Breast epithelium (tissue), 4 donors: ENCODE measurements at places on chromosomes 3 and 15. TPM values are rescaled to one million over a fixed set of nuclear protein-coding genes. Genes with fewer than 3 reads are reported as not detected.
A peak's percentile ranks its signal among the peaks of the same experiment; 100 is the strongest.

- no peak overlapping the region for H3K4me3 ChIP-seq
- no peak overlapping the region for H3K27ac ChIP-seq
- DNase-seq: no peak
These were observed 981.8 kb upstream of the GBE1 start for GRCh38 chr3:82743196-82743595.

OIP5 gene
- total RNA-seq: 0.44 TPM

DNA sequence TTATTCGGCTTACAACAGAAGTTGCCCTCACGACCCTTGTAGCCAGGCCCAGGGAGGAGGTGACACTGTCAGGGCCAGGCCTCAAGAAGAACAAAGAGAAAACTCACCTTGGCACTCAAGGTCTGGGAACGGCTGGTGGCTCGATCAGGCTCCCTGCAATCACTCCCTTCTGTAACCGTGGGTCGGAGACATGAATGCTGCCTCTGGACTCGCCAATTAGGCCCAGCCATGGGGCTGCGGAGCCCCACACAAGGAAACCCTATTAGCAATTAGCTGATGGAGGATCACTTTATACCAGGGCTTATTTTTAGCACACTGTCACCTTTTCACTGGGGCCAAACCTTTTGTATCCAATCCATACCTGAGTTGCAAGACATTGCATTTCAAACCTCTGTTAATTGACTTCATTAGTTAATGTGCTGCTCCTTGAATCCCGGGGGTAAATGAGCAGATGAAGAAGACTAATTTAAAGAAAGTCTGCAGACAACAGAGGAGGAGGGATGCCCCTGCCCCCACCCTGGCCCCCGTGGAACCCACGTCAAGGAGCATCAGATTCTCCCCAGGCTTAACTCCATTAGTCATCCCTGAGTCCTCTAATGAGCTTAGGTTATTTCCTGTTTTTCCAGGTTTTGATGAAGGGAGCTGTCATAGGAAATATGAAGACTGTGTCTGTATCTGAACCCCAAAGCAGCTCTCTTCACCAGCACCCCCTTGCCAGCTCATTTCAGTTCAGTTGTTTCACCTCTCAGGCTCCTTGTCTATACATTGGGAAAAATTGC lies 255.3 kb downstream of the RORA start:
- no peak for DNase-seq
- no peaks in the 10 kb centered on the region for H3K36me3 ChIP-seq
- no peaks in the 10 kb centered on the region for H3K4me1 ChIP-seq
- H3K27me3 ChIP-seq: no peaks in the 10 kb centered on the region

DHX30 gene
- 68.1 TPM for total RNA-seq

DNA sequence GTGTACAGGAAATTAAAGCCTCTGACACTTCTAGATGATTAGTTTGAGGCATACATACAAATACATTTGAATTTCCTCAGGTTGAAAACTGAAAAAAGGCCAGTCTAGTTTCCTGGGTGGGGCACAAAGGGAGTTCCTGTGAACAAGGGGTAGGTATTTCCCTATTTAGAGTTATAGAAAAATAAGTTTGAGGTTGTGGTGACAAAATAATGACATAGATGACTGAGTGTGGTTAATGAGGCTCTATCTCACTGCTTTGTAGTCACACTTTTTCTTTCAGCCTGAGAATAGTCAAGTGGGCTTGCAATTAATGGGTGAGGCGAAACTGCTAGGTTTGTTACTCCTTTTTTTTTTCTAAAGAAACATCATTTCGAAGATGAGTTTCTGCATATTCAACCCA lies 4.3 kb downstream of the SLCO3A1 start:
- no peak for DNase-seq
- H3K4me1 ChIP-seq: peaks cover 3% of the 10 kb centered on the region
- H3K4me3 ChIP-seq: no peak overlapping the region
- H3K27ac ChIP-seq: no peak overlapping the region

DNA sequence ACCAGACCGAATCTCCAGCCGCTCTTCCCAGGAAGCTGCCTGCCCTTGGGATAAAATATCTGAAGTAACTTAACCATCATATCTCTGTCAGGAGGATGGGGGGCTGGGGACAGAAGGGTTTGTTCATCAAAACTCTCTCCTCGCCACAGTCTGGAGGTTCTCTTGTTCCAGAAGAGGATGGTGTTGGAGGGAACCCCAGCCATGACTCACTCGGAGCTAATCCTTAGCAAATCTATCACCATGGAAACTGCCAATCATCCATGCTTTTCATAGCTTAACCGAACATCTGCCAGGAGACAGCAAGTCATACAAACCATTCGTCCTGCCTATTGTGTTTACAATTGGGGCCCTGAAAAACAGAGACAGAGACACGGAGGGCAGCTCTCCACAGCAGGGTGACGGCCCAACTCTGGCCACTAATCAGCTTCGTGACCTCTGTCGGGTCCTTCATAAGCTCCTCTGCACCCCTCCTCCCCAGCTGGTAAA lies 73.8 kb upstream of the HEG1 start:
- no peaks in the 10 kb centered on the region for H3K4me1 ChIP-seq
- peak overlapping the region; percentile 89 for H3K27ac ChIP-seq
- H3K4me3 ChIP-seq: no peak overlapping the region
- no peak for DNase-seq
- no peaks in the 10 kb centered on the region for H3K36me3 ChIP-seq
- H3K27me3 ChIP-seq: no peaks in the 10 kb centered on the region

- H3K36me3 ChIP-seq: no peaks in the 10 kb centered on the region
- DNase-seq: no peak
- no peak overlapping the region for H3K4me3 ChIP-seq
- no peaks in the 10 kb centered on the region for H3K27me3 ChIP-seq
- no peaks in the 10 kb centered on the region for H3K4me1 ChIP-seq
These were observed 278.3 kb downstream of the LRTM1 start for GRCh38 chr3:54649551-54649950.

DNA sequence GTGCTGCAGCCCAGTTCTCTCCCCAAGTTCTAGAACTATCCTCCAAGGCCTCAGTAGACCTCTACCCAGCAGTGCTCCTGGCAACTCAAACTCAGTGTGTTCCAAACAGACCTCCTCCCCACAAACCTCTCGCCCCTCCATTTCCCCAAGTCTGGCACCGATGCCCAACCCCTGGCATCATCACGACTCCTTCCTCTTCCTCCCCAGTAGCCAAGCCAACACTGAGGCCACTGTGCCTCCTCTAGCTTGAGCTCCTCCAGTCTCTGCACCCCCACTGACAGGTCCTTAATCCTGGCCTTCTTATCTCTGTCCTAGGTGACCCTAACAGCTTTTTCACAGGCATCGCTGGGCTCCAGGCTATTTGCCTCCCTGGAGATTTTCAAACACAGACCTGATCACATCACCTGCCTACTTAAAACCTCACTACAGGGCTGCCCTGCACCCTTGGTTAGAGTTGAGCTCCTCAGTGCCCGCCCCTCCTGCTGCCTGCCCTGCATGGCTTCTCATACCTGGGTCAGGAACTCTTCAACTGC lies 6.8 kb downstream of the ARPIN start:
- no peaks in the 10 kb centered on the region for H3K36me3 ChIP-seq
- H3K4me3 ChIP-seq: no peak overlapping the region
- no peak for DNase-seq
- H3K4me1 ChIP-seq: no peaks in the 10 kb centered on the region
- no peak overlapping the region for H3K27ac ChIP-seq
- no peaks in the 10 kb centered on the region for H3K27me3 ChIP-seq

GRCh38 chr15:73240866-73241499 lies 127.8 kb downstream of the HCN4 start:
- H3K4me1 ChIP-seq: no peaks in the 10 kb centered on the region
- DNase-seq: peak; percentile 58
- H3K27me3 ChIP-seq: no peaks in the 10 kb centered on the region
- H3K36me3 ChIP-seq: no peaks in the 10 kb centered on the region

DLL4 gene
- total RNA-seq: 5.0 TPM

CACNA1D gene
- 32.1 TPM for total RNA-seq

SIDT1 gene
- 95.0 TPM for total RNA-seq

SLC24A1 gene
- total RNA-seq: 12.3 TPM

FRMD4B gene
- total RNA-seq: 49.5 TPM

GRCh38 chr3:35787936-35788335 lies 148.6 kb downstream of the ARPP21 start:
- no peaks in the 10 kb centered on the region for H3K27me3 ChIP-seq
- H3K4me1 ChIP-seq: no peaks in the 10 kb centered on the region
- H3K4me3 ChIP-seq: no peak overlapping the region

GRCh38 chr3:69197922-69198530 lies 75.6 kb upstream of the LMOD3 start:
- H3K4me1 ChIP-seq: no peaks in the 10 kb centered on the region
- no peaks in the 10 kb centered on the region for H3K36me3 ChIP-seq
- DNase-seq: no peak
- no peak overlapping the region for H3K27ac ChIP-seq
- no peaks in the 10 kb centered on the region for H3K27me3 ChIP-seq
- H3K4me3 ChIP-seq: no peak overlapping the region

DNA sequence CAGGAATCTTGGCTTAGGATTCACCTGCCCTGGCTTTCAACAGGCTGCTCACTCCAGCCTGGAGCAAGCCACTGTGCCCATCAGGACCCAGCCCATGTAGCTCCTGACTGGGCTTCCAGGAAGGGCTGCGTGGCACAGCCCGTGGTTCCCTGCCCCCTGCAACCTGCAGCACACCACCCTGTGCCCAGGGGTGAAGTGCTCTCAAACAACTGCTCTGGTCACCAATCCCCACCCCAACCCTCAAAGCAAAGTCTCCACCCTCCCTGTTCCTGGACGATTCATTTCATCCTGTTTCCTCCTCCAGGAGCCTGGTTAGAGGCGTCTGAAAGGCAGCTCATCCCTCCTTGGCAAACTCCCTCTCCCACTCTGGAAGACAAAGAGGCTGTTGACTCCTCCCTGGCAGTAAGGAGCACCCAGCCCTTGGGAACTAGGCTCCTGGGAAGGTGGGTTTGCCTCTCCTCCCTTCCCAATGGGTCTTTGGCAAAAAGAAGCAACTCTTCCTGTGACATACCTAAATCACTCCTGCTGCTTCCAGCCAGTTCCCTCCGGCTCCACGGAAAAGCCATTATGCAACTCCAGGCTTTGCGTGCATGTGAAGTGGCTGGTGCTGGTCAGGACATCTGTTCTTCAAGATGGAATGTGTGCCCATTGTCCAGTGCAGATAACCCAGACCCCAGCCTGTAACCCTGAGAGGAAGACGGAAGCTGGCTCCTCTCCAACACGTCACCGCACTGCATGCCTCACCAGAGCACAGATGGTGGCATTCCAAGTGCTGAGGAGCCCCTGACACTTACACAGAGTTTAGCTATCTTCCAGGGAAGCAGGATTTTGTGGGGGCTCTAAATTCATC lies 29.1 kb upstream of the VIPR1 start:
- H3K4me3 ChIP-seq: no peak overlapping the region
- no peaks in the 10 kb centered on the region for H3K36me3 ChIP-seq
- peak overlapping the region; percentile 89 for H3K27ac ChIP-seq

DNA sequence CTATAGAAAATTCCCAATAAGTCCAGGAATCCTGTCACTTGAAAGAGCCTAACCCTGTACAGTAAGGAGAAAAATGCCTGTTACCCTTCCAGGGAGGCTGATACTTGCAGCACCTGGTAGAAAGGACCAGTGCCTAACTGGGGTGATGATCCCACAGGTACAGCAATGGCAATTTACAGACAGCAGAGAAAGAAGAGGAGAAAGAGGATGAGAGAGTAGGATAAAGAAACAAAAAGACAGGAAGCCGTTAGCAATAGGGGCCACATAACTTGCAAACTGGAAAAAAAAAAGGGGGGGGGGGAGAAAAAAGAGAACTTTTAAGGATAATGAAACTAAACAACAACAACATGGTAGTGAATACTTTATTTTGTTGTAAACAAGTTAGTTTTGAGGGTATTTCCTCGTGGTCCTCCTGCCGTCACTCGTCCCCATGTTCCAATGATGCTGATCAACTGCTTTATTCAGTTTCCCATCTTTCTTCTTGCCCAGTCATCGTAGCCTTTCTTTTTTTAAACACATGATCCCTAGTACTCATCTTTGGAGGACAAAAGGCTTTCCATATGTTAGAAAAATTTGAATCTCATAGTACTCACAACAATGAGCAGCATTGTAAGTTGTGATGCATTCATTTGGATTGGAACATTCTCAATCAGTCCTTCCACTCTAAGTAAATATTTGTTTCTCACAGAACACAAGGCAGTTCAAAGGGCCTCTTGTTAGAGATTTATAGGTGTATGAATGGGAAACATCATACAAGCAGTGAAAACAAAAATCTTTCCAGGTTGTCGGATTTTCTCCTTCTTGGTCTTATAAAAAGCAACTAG lies 8.6 kb downstream of the TM4SF1 start:
- H3K36me3 ChIP-seq: no peaks in the 10 kb centered on the region
- no peak overlapping the region for H3K4me3 ChIP-seq
- DNase-seq: no peak
- peak overlapping the region; percentile 96 for H3K27ac ChIP-seq
- no peaks in the 10 kb centered on the region for H3K27me3 ChIP-seq
- no peaks in the 10 kb centered on the region for H3K4me1 ChIP-seq

SEMA3F gene
- total RNA-seq: 7.7 TPM

DNA sequence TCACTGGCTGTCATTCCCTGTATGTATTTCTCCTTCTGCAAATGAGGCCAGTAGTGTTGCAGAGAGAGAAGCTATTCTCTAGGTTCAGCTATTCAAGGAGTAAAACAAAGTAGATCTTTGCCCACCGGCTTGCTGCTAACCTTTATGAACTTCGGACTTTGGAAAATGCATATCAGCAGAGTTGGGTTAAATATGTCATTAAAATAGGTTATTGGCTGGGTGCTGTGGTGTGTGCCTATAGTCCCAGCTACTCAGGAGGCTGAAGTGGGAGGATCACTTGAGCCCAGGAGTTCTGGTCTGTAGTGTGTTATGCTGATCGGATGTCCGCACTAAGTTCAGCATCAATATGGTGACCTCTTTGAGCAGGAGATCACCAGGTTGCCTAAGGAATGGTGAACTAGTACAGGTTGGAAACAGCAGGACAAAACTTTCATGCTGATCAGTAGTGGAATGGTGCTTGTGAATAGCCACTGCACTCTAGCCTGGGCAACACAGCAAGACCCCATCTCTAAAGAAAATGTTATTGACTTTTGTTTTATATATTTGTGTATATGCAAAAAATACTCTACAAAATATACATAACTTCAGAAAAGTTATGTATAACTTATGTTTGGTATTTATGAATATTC lies 53.4 kb downstream of the SACM1L start:
- no peaks in the 10 kb centered on the region for H3K27me3 ChIP-seq
- H3K36me3 ChIP-seq: peaks cover 4% of the 10 kb centered on the region
- H3K27ac ChIP-seq: no peak overlapping the region
